CD4-positive, alpha-beta T cell treated with Interleukin-6 for 4 hours (primary cell): ENCODE measurements at places on chromosomes 2 and 18.
A peak's percentile ranks its signal among the peaks of the same experiment; 100 is the strongest.

DNA sequence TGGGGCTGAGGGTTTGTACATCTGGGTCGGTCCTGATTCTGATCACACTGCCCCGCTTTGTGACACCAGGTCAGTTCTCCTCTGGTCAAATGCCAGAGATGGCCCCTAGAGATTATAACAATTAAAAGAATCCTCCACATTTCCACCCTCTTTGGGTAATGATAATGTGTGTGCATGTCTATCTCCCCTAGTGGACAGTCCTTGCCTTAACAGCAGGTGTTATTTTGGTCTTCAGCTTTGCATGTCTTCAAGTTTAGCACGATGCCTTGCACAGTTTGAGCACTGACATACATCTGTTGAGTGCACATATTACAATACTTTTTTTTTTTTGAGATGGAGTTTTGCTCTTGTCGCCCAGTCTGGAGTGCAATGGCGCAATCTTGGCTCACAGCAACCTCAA, 25.7 kb upstream of the COX7A2L start:
- no peak for DNase-seq

GRCh38 chr2:37005118-37005868, 39.0 kb upstream of the STRN start:
- peak; percentile 26 for DNase-seq

- peak; percentile 68 for DNase-seq
Observed at GRCh38 chr2:69693775-69694450, 48.0 kb upstream of the ANXA4 start.

DNA sequence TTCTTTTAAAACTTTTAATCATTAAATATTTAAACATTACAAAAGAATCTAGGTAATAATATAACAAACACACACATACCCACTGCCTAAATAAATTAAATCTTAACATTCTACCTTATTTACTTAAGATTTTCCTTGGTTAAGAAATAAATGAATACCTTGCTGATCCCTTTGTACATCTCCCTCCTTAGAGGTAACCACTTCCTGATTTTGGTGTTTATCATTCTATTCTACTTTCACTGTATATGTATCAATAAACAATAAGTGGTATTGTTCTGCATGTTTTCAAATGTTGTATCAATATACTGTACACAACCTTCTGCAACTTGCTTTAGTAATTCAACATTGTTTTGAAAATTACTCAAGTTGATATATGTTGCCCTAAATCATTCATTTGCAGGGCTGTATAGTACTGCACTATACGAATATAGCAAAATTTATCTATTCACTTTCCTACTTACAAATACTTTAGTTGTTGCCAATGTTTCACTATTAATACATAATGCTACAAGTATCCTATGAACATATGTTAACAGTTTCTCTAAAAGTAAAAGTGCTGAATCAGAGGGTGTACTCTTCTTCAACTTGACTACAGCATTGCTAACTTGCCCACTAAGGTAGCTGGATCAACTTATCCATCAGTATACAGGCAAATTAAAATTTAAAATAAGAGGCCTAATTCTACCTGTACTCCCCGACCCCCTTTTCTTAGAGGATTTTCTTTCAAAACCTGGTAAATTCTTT, 65.8 kb downstream of the MEMO1 start:
- no peak for DNase-seq

DNA sequence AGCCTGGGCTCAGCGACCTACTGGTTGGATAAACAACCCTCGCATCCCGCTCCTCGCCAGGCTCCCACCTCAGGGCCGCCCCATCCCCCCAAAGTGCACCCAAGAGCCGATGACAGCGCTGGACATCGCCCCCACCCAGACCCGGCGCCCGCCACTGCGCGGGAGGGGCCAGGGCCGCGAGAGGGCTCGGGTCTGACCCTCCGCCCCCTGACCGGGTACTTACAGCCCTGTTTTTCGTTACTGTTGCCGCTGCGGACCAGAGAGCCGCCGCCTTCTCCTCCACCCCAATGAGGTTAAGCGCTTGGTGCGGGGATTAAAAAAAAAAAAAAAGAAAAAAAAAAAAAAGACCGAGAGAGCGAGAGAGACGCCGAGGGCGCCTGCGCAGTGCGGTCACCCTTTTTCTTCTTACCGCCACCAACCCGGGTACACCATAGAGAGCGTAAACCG, at the start of gene CLASP1:
TSS of gene CLASP1 (minus strand) at position 314 of the 447 bp plus-strand sequence. CDS start 43,567 bp downstream, outside the sequence.
- DNase-seq: no peak

DNA sequence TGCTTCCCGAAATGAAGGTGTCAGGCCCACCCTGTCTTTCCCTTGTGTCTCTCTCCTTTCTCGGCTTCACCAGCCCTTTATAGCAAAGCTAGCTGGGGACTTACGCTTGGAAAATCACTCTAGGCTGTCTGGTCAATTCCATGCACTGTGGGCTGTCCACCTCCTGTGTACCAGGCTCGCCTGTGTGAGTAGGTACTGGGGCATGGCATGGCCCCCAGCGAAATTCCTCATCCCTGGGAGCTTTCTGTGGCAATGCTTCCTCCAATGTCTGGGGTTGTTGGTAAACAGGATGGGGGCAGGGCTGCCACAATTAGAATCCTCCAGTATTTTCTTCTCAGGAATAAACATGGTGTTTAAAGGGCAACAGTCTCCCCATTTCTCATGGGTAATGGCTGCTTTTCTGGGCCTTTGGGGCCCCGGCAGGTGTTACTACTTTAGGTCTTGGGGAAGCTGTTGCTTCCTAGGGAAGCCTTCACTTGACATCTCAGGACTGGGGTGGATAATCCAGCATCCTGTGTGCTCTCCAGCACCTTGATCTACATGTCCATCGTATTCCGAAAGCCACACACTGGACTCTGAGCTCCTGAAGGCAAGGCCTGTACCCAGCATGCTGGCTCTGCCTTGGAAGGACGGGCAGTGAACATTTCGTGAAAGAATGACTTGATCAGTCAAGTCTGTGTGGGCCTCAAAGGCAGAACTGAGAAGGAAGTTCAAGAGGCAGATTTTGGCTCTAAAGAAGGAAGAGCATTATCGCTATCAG, 21.1 kb downstream of the RHOB start:
- DNase-seq: no peak

DNA sequence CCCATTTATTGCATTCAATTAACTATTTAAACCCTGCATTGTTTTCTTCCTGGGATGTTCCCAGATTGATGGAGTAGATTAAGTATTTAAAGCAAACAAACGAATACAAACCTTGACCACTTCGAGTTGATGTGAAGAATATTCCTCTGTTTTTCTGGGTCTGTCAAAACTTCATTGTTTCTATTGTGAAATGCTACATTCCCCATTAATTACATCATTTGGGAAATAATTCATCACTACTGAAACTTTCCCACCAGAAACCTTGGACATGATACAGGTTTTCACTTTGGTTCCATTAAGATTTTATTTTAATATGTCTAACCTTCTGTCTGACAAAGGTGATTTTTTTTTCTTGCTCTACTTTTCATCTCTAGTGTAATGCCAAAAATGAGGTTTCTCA, 365.1 kb upstream of the ETAA1 start:
- no peak for DNase-seq

GRCh38 chr2:159096901-159097300, 128.5 kb downstream of the TANC1 start:
- DNase-seq: no peak

DNA sequence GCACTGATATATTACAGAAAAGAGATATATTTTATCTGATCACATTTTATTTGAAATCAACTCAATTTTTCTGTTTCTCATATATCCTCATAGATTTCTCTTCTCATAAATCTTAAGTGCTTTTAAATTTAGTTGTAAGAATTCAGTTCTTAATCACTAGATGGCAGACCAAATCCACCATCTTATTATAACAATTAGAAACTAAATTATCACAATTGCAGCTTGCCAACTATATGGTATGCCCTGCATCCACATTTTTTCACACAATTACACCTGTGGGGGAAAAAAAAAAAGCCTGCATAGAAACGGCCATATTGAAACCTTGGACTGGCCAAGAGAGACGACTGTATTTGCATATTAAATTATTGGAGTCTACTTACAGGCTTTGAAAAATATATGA, 64.4 kb downstream of the COL5A2 start:
- no peak for DNase-seq

GRCh38 chr2:48983551-48983950, 170.8 kb downstream of the FSHR start:
- no peak for DNase-seq

DNA sequence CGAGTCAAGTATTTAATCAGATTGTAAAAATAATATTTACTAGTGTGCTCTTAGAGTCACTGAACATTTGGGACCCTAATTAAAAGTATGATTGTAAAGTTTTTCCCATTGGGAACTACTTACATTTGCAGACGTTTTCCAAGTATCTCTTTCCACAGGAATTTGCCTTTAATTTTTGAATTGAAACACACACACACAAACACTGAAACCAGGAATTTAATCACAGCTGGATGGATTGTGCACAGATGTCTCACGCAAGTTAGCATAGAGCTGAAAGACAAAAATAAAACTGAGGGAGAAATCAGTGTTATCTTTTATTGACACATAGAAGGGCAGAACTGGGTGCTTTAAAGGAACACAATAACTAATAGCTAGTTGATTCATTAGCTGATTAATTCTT, 230.7 kb downstream of the RND3 start:
- DNase-seq: no peak

DNA sequence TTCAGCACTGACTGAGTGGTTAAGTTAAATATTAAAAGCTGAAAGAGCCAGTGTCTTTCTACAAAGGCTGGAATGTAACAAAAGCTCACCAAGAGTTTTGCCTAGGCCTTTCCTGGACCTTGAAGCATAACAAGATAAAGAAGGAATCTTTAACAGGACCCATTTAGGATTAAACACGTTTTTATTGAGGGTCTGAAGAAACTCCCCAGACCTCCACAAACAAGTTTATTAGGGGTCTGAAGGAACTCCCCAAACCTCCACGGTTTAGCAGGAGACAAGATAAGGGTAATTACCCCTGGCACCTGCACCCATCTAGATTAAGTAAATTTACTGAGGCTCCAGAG, 104.0 kb downstream of the ACAA2 start:
- DNase-seq: no peak
